ENCODE measurements at places on chromosomes 1 and 21.

- DNase-seq = no peak
These were observed 14.4 kb upstream of the FCRL5 start for GRCh38 chr1:157566484-157567300.

DNA sequence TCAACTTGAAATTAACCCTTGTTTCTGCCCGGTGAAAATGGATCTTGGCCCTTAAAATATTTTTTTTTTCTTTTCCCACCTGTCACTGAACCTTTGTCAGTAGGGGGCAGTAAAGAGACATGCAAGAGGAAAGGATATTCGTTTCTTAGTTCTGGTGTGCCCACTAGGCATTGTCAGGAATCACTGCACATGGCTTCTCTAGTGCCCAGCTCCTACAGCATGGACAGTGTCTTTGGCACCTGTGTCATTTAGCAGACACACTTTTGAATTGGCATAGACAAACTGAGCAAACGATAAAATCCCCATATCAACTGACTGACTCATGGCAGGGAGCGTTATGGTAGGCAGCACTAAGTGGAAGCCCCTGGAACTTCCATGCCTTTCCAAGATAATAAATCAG, 1048.1 kb downstream of the BRINP3 start:
- DNase-seq = no peak

- DNase-seq = peak; percentile 79
These were observed 1.1 kb downstream of the UBE2J2 start for GRCh38 chr1:1272341-1273208.

- DNase-seq = no peak
These were observed 76.7 kb upstream of the CASZ1 start for GRCh38 chr1:10873189-10873588.

DNA sequence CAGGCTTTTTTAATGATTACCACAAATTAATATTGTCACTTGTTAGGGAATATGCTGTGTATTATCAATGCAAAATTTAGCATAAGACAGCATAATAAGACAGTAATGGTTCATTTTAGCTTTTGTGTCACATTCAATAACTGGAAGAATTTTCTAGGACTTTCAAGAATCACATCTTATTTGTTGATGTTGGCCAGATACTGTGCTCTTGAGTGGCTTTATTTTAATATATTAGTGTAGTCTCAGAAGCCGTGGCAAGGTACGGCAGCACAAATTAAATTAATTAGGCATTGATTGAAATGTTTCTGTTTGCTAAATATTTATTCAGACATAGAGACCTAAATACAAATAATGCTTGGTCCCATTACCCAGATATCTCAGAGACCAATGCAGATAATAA, 10.4 kb downstream of the IFI44L start:
- no peak for DNase-seq

DNA sequence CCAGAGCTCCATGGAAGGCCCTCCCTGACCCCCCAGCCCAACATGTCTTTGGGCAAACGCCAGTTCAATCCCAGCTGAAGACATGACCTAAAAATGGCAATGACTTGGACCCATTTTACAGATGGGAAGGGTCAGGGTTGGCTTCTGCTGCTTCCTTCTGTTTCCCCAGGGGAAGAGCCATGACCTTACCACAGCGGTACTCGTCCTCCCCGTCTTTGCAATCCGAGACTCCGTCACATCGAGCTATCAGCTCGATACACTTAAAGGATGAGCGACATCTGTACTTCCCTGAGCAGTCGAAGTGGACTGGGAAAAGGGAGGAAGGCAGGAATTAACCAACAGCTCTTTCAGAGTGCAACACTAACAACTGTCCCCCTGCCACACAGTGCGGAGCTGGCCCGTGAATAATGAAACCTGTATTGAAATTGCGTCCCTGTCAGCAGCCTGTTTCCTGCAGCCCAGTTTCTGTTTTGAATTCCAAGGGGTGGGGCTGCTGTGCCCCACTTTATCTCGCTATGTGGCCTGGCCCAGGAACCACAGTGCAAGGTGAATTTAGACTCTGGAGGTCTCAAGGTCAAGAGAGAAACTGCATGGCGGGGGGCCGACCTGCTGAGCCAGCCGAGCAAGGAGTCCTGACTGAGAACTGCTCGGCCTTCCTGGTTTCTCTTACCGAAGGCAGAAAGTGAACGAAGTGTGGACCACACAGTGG, 7.0 kb downstream of the TMPRSS3 start:
- DNase-seq = peak; percentile 50

DNA sequence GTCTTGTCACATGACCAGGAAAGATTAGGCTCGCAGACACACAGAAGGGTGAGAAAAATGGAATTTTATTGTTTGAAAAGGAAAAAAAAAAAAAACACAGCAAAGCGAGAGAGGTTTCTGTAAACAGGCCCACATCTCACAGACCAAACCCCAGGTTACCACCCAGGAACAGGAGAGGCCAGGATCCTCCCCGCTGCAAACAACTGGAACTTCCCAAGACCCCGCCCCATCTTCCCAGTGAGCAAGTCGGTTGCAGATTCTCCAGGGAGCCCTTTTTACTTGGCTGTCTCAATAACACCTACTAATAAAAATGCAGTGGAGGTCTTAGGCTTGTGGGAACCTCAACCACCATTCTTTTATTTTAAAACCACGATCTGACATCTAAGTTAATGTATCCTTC, 84.7 kb upstream of the ETS2 start:
- no peak for DNase-seq

DNA sequence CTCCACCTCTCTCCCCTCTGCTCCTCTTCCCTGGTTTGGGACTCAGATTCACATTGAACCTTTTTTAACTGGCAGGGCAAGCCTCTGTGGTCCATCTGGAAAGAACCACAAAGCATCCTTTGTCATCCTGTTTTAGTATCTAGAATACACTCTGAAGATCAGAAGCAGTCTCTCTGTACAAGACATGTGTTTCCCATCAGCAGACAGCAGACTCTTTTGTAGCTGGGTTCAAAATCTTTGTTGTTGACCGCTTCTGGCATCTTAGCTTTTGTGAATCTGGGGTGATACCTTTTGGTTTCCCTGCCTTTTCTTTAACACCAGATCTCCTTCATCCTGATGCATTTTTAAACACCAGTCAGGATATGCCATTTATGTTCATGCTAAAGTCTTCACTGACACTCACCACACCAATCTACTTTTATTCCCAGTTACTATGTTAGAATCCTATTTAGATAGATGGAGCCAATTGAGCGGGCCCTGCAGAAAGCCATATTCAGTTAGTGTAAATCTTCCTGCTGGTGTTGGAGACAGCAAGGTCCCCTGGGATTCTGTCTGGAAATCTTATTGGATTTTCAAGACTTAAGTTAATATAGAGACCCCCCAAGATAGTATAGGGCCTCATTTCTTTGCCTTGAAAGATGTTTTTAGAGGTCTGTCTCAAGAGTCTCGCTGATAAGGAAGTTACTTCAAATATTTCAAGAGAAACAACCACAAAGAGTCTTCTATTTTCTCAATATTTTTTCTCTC, 51.1 kb downstream of the ST6GALNAC3 start:
- DNase-seq = no peak

DNA sequence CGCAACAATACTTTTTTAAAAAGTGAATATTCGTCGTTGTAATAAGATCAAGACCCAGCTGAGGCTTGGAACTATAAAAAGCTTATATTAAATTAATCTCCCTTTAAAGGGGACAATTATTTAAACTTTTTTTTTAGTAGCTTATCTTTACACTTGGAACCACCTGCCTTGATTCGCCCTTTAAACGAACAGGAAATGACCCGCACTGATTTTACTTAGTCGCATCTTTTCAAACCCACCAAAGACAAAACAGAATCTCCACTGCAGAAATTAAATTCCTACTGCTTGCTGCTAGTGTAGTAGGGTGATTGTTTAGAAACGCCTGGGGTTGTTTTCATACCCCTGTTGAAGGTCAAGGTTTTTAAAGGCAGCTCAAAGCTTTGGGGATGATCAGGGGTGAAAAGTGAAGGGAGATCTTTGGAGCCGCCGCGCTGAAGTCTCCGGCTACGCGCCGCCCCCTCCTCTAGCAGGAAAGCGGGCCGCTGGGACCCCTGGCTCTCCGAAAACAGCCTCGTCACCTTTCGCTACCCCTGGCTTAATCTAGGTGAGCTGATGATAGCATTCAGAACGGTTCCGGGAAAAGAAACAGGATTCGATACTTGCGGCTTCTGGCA, 163.4 kb downstream of the RUNX1 start:
- no peak for DNase-seq

- peak; percentile 78 for DNase-seq
These were observed 36.4 kb upstream of the HHAT start for GRCh38 chr1:210292231-210292871.

- DNase-seq = no peak
These were observed 7.0 kb downstream of the AKT3 start for GRCh38 chr1:243842978-243843511.

- no peak for DNase-seq
These were observed 12.1 kb upstream of the OLIG2 start for GRCh38 chr21:33013626-33014025.

GRCh38 chr1:76568573-76569238, 298.6 kb upstream of the ST6GALNAC5 start:
- DNase-seq = no peak

- DNase-seq = peak; percentile 78
These were observed 1.3 kb downstream of the JAM2 start for GRCh38 chr21:25640202-25640942.

- DNase-seq = no peak
These were observed 2.3 kb downstream of the SLC37A1 start for GRCh38 chr21:42515708-42516502.

GRCh38 chr1:3564921-3565831, 46.1 kb downstream of the MEGF6 start:
- peak; percentile 80 for DNase-seq

DNA sequence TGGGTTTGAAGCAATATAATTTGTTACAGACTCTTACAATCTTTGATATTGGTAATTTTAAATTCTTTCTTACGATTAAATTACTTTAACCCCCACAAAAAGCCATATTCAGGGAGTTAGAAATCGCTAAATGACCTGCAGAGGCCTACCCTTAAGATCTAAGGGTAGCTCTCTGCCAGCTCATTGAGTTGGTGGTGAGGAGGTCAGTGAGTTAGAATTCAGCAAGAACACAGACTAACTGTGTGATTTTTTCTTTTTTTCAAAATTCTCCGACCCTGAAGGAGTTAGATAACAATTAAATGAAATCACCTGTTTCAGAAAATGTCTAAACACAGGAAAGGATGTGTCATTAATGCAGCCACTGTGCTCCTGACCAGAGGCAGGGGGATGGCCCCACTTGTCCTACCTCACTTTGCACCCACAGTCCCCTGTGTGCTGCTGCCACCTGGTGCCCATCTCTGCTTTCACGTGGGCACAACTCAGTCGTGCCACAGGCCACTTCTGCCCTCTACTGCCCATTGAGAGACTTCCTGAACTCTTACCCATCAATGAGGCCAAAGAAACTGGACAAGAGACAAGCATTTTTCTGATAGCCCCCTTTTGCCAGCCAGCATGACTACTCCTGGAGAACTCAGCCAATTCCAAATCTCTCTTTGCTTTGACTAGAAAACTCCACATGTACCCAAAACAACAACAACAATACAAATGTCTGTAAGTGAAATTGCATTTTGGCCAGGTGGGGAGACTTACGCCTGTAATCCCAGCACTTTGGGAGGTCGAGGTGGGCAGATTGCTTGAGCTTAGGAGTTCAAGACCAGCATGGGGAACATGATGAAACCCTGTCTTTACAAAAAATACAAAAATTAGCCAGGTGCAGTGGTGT, 8.4 kb downstream of the CFAP45 start:
- peak; percentile 94 for DNase-seq

GRCh38 chr1:198860371-198860770, 221.5 kb downstream of the PTPRC start:
- no peak for DNase-seq

- no peak for DNase-seq
These were observed 5.1 kb upstream of the OLIG2 start for GRCh38 chr21:33020558-33021100.

GRCh38 chr1:110872366-110872744, 593 bp upstream of the CD53 start:
- no peak for DNase-seq

DNA sequence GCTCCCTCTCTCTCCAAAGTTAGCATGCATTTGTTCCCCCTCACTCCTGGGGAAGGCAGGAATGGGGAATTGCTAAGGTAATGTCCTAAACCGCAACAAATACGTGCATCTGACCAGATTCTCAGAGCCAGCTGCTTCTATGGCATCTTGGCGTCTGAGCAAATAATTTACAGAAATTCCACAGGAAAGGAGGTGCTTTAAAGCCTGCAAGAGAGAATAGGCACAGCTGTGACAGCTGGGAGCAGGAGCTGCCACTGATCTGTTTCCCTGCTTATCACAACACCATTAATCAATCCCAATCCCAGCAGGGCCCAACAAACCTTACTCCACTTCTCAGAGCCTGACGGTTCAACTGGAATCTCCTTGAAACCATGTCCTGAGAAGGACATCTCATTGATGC, 83.5 kb upstream of the ZNF281 start:
- no peak for DNase-seq

DNA sequence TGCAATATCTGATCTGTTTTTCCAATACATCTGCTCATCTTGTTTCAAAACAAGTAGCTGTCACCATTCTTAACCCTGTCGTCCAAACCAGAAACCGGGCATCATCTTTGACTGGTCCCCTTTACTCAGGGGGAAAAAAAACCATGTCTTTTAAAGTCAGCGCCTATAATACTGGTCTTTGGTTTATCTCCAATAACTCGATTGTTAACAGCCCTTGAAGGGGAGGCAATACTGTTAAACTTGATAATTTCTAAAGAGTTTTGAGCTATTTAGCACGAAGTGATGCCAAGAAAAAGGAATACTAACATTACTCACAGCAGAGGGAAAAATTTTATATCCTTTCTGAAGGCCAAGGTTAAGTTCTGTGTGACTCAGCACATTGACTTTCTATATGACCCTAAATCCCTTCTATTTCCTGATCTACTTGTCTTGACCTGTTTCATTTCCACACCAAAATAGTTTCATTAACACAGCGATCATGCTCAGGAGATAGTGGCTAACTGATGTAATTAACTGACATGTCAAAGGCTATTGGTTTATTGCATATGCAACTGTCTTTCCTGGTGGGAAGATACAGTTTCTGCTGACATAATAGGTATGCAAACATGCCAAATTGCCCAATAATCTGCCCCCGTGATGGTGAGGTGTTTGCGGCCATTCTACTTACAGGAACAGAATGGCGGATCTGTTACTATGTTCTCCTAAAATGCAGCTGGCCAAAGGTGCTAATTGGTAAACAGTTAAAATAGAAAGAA, 59.1 kb downstream of the NFIA start:
- DNase-seq = no peak

GRCh38 chr1:113388017-113388620, 2.2 kb upstream of the MAGI3 start:
- no peak for DNase-seq

All from spleen (tissue), 13 donors.